ENCODE measurements at places on chromosomes 2 and 18.

DNA sequence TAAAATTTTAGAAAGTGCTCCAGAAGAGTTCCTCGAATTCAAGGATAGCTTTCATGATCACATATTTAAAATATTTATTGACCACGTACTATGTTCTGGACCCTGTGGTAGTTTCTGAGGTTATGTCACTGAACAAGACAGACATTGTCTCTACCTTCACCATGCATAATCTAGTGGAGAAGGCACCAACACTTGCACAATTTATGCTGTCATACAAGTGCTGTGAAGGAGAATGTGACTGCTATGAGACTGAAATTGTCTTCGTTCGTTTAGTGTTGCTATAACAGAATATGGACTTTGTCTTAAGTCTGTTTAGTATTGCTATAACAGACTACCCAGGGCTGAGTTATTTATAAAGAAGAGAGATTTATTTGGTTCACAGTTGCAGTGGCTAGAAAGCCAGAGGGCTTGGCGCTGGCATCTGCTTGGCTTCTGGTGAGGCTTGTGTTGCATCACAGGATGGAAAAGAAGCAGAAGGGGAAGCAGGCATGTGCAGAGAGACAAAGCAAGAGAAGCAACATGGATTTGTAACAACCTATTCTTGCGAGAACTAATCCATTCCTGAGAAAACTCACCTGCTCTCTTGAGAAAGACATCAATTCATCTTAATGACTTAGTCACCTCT is 50.0 kb upstream of the RFX8 start:
- DNase-seq: no peak
- peaks cover 4% of the 10 kb centered on the region for H3K36me3 ChIP-seq
- peaks cover 3% of the 10 kb centered on the region for H3K4me1 ChIP-seq
- H3K27ac ChIP-seq: no peak overlapping the region
- H3K27me3 ChIP-seq: no peaks in the 10 kb centered on the region
- H3K4me3 ChIP-seq: no peak overlapping the region

DNA sequence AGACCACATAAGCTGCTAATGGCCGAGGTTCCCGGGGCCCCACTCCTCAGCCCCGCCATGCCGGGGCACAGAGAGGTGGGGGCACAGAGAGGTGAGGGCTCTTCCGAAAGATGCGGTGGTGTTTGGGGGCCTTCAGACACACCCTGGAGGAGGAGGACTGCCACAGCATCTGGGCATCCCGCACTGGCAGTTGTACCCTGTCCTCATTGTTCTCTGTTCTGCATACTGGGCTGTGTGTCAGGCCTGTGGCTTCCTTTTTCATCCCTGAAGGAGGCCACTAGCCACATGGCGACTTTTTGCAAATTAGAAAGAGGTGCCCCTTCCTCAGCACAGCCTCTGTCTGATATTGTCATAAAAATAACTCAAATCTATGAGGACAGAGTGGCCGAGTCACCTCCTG is 150.1 kb downstream of the CTIF start:
- H3K36me3 ChIP-seq: peaks cover 18% of the 10 kb centered on the region
- peaks cover 9% of the 10 kb centered on the region for H3K4me1 ChIP-seq
- no peak for DNase-seq

GRCh38 chr2:128868686-128869551 is 550.3 kb upstream of the HS6ST1 start:
- H3K4me1 ChIP-seq: no peaks in the 10 kb centered on the region
- H3K27ac ChIP-seq: no peak overlapping the region
- no peak overlapping the region for H3K4me3 ChIP-seq
- no peaks in the 10 kb centered on the region for H3K36me3 ChIP-seq
- DNase-seq: no peak
- peaks cover 4% of the 10 kb centered on the region for H3K27me3 ChIP-seq

DNA sequence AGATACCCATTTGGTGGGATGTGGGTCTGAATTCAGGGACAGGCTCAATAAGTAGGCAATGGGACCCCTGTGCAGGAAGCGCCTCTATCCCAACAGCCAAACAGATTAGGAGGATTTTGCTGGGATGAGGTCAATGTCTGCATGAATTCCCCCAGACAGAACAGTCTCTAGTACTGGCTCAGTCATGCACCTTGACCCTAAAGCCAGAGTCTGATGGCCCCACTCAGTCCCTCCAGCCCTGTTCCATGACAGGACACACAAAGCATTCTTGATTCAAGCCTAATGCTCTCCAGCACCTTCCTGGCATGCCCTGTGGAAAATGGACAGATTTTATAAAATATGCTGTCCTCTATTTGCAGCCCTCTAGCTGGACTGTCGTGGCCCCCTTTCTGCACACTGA is 49.8 kb upstream of the RAB6D start:
- DNase-seq: no peak
- no peak overlapping the region for H3K4me3 ChIP-seq
- no peaks in the 10 kb centered on the region for H3K27me3 ChIP-seq
- no peaks in the 10 kb centered on the region for H3K36me3 ChIP-seq
- no peak overlapping the region for H3K27ac ChIP-seq
- no peaks in the 10 kb centered on the region for H3K4me1 ChIP-seq

DNA sequence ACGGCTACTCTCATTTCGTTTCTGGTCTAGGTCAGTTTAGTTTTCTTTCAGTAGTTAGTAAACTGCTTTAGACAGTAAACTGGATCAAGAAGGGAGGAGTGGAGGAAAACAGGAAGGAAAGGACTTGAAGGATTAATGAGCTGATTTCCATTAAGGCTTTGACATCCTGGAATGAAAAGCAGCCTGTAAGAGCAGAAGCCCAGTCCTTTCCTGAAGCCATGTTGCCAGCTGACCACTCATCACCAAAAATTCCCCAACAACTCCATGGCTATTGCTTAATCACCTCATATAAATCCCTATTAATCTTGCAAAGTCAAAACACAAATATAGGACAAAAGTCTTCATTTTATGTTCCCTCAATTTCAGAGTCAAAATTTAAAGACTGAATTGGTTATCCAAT is 113.7 kb upstream of the ZFP36L2 start:
- no peak overlapping the region for H3K4me3 ChIP-seq
- peaks cover 10% of the 10 kb centered on the region for H3K4me1 ChIP-seq
- H3K36me3 ChIP-seq: no peaks in the 10 kb centered on the region
- DNase-seq: no peak

DNA sequence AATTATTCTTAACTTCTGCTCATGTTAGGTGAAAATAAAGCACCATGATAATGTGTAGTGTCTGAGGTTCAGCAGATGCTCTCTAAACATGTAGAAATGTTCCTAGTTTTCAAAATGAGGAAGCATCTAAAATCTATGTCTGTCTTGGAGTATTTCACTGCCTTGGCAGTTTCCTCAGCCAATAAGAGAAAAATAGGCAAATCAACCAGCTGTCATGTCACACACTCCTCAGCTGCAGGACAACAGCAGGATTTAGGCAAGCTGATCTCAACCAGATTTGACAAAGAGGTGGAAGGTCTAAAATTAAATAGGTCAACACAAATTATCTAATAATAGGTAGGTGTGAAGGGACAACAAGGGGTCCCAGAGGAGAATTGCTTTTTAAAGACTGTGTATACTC is 164.1 kb upstream of the BOD1L2 start:
- H3K27ac ChIP-seq: peak overlapping the region; percentile 92
- peak overlapping the region; percentile 31 for H3K4me3 ChIP-seq
- peaks cover 3% of the 10 kb centered on the region for H3K27me3 ChIP-seq
- H3K36me3 ChIP-seq: peaks cover 5% of the 10 kb centered on the region
- no peak for DNase-seq
- H3K4me1 ChIP-seq: peaks cover 42% of the 10 kb centered on the region

DNA sequence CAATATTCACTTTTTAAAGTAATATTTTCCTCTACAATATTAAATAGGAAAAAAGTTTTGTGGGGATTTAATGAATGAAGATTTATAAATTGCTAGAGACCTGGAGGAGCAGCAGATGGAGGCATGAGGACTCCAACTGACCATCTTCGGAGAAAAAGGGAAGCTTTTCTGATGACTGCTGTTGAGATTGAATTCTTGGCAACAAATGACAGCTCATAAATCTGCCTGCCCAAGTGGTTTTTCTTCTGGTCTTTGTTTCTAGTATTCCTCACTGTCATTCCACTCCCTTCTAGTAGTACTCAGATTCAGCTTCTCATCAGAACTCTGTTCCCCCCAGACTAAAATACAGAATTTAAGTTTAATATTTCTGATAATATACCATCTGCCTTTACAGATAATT is 157.0 kb downstream of the EML6 start:
- H3K27me3 ChIP-seq: peaks cover 6% of the 10 kb centered on the region
- DNase-seq: no peak
- no peaks in the 10 kb centered on the region for H3K36me3 ChIP-seq

- no peak overlapping the region for H3K27ac ChIP-seq
- H3K36me3 ChIP-seq: no peaks in the 10 kb centered on the region
- peaks cover 20% of the 10 kb centered on the region for H3K4me1 ChIP-seq
- H3K4me3 ChIP-seq: no peak overlapping the region
- no peak for DNase-seq
- peaks cover 2% of the 10 kb centered on the region for H3K27me3 ChIP-seq
These were observed 592.5 kb upstream of the ZEB2 start for GRCh38 chr2:145112467-145112866.

GRCh38 chr2:217822296-217823252 is 180.2 kb downstream of the TNS1 start:
- H3K36me3 ChIP-seq: no peaks in the 10 kb centered on the region
- H3K4me3 ChIP-seq: no peak overlapping the region
- no peak for DNase-seq
- H3K27ac ChIP-seq: no peak overlapping the region
- H3K4me1 ChIP-seq: no peaks in the 10 kb centered on the region

- H3K36me3 ChIP-seq: no peaks in the 10 kb centered on the region
- H3K27ac ChIP-seq: no peak overlapping the region
- no peak overlapping the region for H3K4me3 ChIP-seq
- H3K27me3 ChIP-seq: peaks cover 5% of the 10 kb centered on the region
- peaks cover 5% of the 10 kb centered on the region for H3K4me1 ChIP-seq
These were observed 81.4 kb upstream of the GATA6 start for GRCh38 chr18:22088029-22088428.

DNA sequence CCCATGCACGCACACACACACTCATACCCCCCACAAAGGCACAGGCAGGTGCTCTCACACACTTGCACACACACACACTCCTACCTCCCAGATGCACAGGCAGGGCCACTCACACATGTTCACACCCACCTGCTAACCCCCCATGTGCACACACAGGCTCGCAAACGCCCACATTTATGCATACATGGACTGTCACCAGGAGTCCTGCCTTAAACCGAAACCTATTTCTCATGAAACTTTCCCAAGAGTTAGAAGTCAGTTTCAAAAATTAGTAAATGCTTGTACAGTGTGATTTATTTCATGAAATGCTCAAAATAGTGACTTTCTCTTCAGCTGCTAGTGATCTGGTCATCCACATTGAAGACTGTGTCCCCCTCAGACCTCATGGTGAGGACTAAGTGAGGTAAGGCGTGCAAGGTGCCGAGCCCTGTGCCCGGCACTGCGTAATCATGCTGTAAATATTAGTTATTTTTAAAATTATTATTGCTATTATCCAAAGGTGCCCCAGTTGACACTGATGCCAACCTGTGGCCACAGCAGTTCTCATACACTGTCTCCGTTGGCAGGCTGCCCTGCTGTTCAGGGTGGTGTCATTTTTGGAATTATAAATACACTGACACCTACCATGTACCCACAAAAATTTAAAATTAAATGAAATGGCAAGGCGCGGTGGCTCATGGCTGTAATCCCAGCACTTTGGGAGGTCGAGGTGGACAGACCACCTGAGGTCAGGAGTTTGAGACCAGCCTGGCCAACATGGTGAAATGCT is 12.4 kb downstream of the CNNM4 start:
- H3K27ac ChIP-seq: no peak overlapping the region
- no peak overlapping the region for H3K4me3 ChIP-seq
- no peaks in the 10 kb centered on the region for H3K36me3 ChIP-seq
- peaks cover 7% of the 10 kb centered on the region for H3K27me3 ChIP-seq
- no peak for DNase-seq

DNA sequence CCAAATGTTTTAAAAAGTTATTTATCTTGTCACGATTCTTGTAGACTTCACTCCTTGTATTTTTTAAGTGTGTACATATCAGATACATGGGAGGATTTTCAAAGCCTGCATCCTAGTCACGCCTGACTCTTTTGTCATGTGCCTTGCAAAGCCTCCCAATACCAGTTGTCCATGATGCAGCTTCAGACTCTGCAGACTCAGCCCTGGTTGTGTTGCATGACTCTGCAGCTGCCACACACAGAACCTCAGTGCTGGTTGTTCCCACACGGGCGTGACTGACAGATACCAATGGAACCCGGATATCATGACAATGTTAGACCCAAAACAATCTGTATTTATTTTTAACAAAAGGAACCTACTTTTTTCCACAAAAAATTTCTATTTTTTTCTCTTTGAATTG is 38.2 kb downstream of the TPO start:
- H3K27ac ChIP-seq: peak overlapping the region; percentile 67
- peaks cover 19% of the 10 kb centered on the region for H3K4me1 ChIP-seq
- H3K4me3 ChIP-seq: no peak overlapping the region
- no peak for DNase-seq
- H3K36me3 ChIP-seq: no peaks in the 10 kb centered on the region

DNA sequence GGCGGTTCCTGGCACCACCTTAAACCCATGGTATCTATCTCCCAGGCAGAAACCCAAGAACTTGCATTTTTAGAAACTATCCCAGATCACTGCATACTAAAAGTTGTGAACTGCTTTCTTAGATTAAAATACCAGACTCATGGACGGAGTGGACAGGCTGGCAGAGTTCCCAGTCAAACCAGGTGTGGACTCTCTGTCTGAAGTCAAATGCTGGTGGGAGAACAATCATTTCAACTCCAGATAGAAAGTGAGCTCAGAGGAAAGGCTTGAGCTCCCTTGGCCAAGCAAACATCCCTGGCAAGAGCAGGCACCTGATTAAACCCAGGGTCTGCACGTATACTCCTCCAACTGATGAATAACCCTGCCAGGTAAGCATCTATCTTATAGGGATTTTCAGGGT is 19.5 kb downstream of the NXPH2 start:
- no peak for DNase-seq
- no peaks in the 10 kb centered on the region for H3K27me3 ChIP-seq
- H3K36me3 ChIP-seq: peaks cover 4% of the 10 kb centered on the region
- H3K4me3 ChIP-seq: no peak overlapping the region

- no peaks in the 10 kb centered on the region for H3K36me3 ChIP-seq
- no peak overlapping the region for H3K4me3 ChIP-seq
- no peak for DNase-seq
- no peaks in the 10 kb centered on the region for H3K27me3 ChIP-seq
- H3K27ac ChIP-seq: no peak overlapping the region
- no peaks in the 10 kb centered on the region for H3K4me1 ChIP-seq
These were observed 662.9 kb downstream of the IRS1 start for GRCh38 chr2:226136739-226137138.

DNA sequence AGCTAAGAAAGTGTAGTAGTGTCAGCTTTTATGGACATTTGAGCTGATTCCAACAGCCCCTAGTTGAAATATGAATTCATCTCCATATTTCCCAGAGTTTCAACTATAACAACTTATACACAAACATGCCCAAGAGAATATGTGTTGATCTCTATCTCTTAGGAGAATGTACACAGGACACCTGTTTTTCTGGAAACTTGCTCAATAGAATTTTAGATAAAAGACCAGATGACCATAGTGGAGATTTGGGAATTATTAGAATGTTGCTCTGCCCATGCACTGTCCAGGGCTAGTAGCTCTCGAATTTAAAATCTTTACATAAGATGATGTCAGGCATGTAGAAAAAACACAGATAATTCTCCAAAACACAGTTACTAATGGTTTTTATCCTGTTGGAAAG is 162.3 kb upstream of the VRK2 start:
- H3K27me3 ChIP-seq: no peaks in the 10 kb centered on the region
- no peak overlapping the region for H3K27ac ChIP-seq
- DNase-seq: no peak

- peaks cover 9% of the 10 kb centered on the region for H3K4me1 ChIP-seq
- no peaks in the 10 kb centered on the region for H3K36me3 ChIP-seq
- H3K27ac ChIP-seq: no peak overlapping the region
- DNase-seq: no peak
- no peak overlapping the region for H3K4me3 ChIP-seq
These were observed 27.1 kb upstream of the TXNDC2 start for GRCh38 chr18:9858642-9859041.
